Small intestine (tissue), 16 donors: ENCODE measurements at places on chromosomes 5 and 9.

GRCh38 chr9:90789862-90790261, 11.8 kb upstream of the SYK start:
- no peak for DNase-seq

- peak; percentile 68 for DNase-seq
Observed at GRCh38 chr5:88145611-88146467, 122.8 kb downstream of the TMEM161B start.

- DNase-seq: no peak
Observed at GRCh38 chr9:106107716-106108115, 413.4 kb downstream of the TMEM38B start.

DNA sequence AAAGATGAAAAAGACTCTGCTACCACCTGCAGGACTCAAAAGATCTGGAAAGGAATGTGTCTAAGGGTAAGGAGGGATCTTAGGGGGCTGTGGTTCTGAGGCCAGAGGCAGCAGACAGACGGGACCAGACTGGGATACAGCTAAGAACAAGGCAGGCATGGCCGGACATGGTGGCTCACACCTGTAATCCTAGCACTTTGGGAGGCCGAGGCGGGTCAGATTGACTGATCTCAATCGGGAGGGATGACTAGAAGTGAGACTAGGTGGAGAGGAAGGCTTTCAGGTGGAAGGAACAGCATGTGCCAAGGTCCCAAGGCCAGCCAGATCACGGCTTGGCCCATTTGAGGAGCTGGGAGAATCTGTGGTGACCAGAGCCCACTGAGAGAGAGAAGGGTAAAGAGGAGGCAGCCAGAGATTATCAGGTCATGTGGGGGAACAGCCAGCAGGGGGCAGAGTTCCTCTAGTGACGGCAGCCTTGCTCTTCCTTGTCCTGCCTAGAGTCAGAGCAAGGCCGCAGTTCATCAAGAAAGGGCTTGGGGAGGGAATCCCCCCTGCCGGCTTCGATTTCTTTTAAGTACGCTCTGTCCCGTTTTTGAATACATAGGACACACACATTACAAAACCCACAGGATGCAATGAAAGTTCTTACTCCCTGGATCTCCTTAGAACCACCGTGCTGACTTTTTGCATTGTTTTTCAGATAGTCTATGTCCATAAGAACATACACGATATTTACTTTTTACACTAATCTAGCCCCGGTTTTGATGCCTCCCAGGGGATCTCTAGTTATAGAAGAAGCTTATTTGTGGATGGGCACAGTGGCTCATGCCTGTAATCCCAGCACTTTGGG, 2.6 kb upstream of the OLFML2A start:
- DNase-seq: peak; percentile 83

DNA sequence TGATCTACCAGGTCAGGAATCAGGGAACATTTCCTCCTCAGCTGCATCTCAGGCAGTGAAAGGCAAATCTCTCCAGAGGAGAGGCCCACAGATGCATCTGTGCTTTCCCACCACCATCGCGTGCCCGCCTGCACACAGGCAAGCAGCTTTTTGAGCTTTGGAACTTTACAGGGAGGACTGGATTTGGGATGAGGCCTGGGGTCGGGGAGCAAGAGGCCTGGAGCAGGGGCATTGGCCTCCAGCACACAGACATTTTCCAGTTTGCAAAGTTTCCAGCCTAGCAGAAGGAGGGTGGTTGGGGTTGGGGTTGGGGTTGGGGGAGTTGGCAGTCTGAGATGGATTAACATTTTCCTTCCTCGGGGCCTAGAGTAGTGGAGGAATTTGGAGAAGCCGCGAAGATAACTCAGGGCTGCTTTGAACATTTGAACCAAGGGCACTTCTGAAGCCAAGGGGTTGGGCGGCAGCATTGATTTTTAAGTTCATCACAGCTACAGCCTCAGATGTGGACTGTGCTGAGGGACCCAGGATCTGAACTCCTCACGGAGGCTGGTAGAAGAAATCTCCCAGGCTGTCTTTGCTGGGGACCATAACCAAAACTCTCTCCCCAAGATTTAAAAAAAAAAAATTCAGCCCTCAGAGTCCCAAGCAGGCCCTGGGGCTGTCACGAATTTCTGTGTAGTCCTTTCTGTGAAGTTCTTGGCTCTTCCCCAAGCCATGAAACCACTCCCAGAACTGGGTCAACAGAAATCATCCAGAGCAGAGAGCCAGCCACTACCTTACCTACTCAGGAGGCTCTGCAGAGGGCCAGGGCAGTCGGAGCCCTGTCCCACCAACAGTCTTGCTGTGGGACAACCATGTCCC, 25.6 kb downstream of the C5orf15 start:
- DNase-seq: peak; percentile 31

GRCh38 chr5:22985446-22985845, 132.3 kb upstream of the CDH12 start:
- no peak for DNase-seq
